ENCODE measurements at places on chromosomes 7 and 10.
A peak's percentile ranks its signal among the peaks of the same experiment; 100 is the strongest.

- no peak for DNase-seq
Measured at GRCh38 chr10:72729528-72729927, 37.6 kb downstream of the MCU start.

- peak; percentile 93 for DNase-seq
Measured at GRCh38 chr10:77602913-77603533, 34.6 kb downstream of the KCNMA1 start.

DNA sequence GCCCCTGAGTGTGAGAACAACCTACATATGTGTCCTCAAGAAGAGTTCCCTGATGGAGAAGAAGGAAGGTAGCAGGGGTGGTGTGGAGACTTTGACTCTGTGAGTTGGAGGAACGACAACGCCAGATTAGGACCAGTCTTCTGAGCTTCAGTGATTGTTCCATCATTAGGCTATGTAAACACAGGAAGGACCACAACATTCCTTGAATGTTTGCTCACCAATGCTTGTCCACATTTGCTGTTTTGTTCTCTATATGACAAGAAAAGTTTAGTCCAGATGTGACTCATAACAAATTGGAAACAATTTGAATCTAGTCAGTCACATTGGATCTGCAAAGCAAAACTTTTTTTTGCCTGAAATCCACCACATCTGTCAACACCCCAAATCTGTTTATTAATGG is 62.7 kb downstream of the ENTPD1 start:
- no peak for DNase-seq

GRCh38 chr10:121236621-121237020 is 361.6 kb downstream of the FGFR2 start:
- DNase-seq, result no peak

DNA sequence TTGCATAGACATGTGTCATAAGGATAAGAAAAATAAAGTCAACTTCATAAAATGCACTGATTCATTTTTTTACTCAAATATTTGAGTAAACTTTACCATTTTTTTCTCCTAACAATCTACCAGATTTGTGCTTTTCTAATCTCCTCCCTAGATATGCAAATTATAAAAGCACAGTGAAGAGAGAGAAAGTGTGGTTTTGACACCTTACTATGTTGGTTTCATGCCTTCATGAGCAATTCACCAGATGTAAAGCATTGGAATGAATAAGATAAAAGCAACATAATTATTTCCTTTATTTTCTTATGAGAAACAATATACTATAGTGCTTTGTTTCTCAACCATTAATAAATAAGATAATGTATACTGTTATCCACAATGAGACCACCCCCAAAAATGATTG is 432.5 kb upstream of the PCDH15 start:
- DNase-seq, result no peak

- no peak for DNase-seq
Measured at GRCh38 chr7:13897819-13898218, 91.6 kb downstream of the ETV1 start.

- DNase-seq, result peak; percentile 84
Measured at GRCh38 chr10:129030996-129031843, 435.8 kb upstream of the MGMT start.

GRCh38 chr10:60994128-60994527 is 50.1 kb upstream of the RHOBTB1 start:
- DNase-seq, result no peak

GRCh38 chr10:123502983-123503382 is 163.2 kb upstream of the GPR26 start:
- no peak for DNase-seq

DNA sequence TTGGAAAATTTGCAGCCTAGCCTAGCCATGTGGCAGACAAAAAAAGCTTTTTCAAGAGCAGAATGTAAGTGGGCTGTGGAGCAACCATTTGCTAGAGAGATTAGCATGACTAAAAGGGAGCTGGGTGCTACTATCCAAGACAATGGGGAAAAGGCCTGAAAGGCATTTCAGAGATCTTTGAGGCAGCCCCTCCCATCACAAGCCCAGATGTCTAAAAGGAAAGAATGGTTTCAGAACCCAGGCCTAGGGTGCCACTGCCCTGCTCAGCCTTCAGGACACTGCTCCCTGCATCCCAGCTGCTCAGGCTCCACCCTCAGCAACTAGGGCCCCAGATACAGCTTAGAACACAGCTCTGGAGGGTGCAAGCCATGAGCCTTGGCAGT is 24.7 kb downstream of the PNLIPRP3 start:
- DNase-seq, result no peak

- no peak for DNase-seq
Measured at GRCh38 chr7:74199551-74200355, 10.1 kb upstream of the LAT2 start.

DNA sequence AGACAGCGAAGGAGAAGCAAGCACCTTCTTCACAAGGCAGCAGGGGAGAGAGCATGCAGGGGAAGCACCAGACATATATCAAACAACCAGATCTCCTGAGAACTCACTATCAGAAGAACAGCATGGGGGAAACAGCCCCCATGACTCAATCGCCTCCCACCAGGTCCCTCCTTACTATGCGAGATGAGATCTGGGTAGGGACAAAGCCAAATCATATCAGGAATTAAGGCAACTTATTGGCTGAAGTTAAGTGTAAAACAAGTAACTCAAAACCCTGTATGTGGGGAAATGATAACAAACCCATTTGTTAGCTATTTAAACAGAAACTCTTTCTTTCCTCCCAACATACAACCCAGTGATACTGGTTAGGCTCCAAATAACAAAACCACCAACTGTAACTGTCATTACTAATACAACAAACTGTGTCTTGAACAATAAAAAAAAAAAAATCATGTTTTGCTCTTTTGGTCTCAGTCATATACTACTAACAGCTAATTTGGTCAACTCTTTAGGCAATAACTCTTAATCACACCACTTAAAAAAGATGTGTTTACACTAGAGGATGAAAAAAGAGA is 57.8 kb downstream of the MINDY3 start:
- no peak for DNase-seq

GRCh38 chr10:87095236-87095945 is 385 bp downstream of the SHLD2 start:
- DNase-seq, result peak; percentile 75

All from Kasumi-1 (cell line).